ENCODE measurements at places on chromosomes 1 and 21. TPM values are rescaled to one million over a fixed set of nuclear protein-coding genes. Genes with fewer than 3 reads are reported as not detected.

The OR10Z1 gene
- not detected for total RNA-seq

GRCh38 chr1:182235952-182236650, 155.5 kb downstream of the GLUL start:
- no peak for DNase-seq
- H3K27ac ChIP-seq: no peak overlapping the region
- H3K4me1 ChIP-seq: no peaks in the 10 kb centered on the region
- H3K36me3 ChIP-seq: no peaks in the 10 kb centered on the region

DNA sequence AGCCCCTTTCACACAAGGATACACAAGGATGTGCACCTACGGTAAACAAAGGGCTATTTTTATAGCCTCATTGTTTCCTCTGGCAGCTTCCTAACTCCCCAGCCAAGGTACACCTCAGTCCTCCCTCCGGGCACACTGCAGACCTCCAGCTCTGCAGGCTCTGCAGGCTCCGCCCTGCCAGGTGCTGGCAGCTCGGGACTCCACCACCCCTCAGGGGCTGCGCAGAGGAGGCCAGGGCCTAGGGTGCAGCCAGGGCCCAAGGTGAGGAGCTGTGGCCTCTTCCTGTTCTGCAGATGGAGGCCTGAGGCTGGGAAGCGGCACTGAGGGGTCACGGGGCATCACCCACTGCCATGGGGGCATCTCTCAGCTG, 19.8 kb upstream of the CLSTN1 start:
- no peak overlapping the region for H3K27ac ChIP-seq
- peak; percentile 58 for DNase-seq
- no peaks in the 10 kb centered on the region for H3K27me3 ChIP-seq
- H3K4me1 ChIP-seq: peaks cover 8% of the 10 kb centered on the region

The KRTCAP2 gene
- total RNA-seq: 119 TPM

DNA sequence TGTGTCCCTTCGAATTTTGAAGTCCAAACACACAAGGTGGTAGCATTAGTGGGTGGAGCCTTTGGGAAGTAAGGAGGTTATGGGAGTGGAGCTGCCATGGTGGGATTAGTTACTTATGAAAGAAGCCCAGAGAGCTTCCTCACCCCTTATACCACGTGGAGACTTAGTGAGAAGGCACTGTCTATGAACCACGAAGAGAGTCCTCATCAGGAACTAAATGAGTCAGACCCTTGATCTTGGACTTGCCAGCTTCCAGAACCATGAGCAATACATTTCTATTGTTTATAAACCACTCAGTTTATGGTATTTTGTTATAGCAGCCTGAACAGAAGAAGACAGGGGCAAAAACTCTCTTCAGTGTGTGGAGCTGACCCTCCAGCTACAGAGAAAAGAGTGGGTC, 259.3 kb upstream of the AJAP1 start:
- H3K36me3 ChIP-seq: no peaks in the 10 kb centered on the region
- no peaks in the 10 kb centered on the region for H3K4me1 ChIP-seq
- no peak overlapping the region for H3K4me3 ChIP-seq
- H3K27me3 ChIP-seq: no peaks in the 10 kb centered on the region
- no peak for DNase-seq

The MTARC1 gene
- total RNA-seq: 13.2 TPM

- peaks cover 35% of the 10 kb centered on the region for H3K27me3 ChIP-seq
- no peak for DNase-seq
- no peak overlapping the region for H3K27ac ChIP-seq
- no peaks in the 10 kb centered on the region for H3K36me3 ChIP-seq
- peaks cover 15% of the 10 kb centered on the region for H3K4me1 ChIP-seq
Measured at GRCh38 chr1:228465141-228465540, 22.0 kb upstream of the RNF187 start.

The JUN gene
- total RNA-seq: 230 TPM

DNA sequence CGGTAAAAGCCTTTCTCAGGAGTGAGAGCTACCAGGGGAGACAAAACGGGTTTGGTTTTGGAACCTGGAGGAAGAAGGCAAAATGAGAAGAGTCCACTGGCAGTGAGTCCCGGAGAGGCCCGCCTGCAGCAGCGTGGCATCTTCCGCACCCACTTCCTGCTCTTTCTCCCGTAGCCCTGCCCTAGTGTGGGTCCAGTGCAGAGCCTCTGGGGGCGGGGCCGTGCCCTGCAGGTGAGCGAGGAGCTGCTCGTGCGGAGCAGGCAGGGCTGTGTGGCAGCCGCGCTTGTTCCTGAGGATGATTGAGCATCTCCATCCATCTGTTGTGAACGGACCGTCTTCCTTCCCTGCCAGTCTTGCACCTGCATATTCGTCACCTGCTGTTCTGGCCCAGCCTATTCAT, 66.5 kb downstream of the PEX14 start:
- H3K4me3 ChIP-seq: no peak overlapping the region
- DNase-seq: no peak
- peaks cover 8% of the 10 kb centered on the region for H3K36me3 ChIP-seq
- H3K27me3 ChIP-seq: no peaks in the 10 kb centered on the region

All from sigmoid colon (tissue), 7 donors.